ENCODE measurements at places on chromosomes 3 and 15.

DNA sequence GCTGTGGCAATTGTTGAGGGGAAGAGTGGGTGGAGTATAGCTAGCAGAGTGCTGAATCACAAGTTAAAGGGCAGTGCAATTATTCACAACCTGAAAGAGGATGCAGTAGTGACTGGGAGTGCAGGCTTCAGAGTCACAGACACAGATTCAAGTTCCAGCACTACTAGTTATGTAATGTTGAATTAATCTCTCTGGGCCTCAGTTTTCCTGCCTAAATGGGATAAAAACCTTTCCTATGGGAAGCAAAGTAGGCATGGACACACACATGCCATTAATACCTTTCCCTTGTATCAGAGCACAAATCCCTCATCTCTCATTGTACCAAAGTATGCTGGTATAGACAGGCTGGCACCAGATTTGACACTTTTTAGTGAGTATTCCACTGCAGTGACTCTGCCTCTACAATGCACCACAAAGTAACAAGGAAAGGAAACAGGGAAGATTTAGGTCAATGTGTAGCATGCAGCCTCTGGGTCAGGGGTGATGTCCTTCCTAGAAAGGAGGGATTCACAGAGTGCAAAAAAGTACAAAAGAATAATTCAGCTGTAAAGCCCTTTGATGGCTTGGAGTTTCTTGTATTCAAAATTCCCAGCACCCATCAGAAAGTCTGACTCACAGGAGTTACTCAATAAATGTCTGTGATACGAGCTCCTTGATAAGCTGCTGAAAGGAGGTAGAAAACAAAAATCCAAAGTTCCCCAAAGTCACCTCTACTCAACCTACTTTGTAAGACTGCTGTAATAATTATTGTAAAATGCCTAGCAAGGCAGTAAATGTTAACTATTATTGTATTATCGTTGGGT, 507.5 kb upstream of the TGFBR2 start:
- DNase-seq = no peak

- DNase-seq = peak; percentile 77
Observed at GRCh38 chr3:107452436-107452835, 70.3 kb upstream of the BBX start.

- DNase-seq = peak; percentile 3
Observed at GRCh38 chr3:76615719-76616118, 424.2 kb upstream of the ROBO2 start.

- peak; percentile 44 for DNase-seq
Observed at GRCh38 chr3:49867871-49868321, 1.8 kb downstream of the CAMKV start.

- DNase-seq = no peak
Observed at GRCh38 chr15:90171623-90172022, 29.5 kb upstream of the SEMA4B start.

DNA sequence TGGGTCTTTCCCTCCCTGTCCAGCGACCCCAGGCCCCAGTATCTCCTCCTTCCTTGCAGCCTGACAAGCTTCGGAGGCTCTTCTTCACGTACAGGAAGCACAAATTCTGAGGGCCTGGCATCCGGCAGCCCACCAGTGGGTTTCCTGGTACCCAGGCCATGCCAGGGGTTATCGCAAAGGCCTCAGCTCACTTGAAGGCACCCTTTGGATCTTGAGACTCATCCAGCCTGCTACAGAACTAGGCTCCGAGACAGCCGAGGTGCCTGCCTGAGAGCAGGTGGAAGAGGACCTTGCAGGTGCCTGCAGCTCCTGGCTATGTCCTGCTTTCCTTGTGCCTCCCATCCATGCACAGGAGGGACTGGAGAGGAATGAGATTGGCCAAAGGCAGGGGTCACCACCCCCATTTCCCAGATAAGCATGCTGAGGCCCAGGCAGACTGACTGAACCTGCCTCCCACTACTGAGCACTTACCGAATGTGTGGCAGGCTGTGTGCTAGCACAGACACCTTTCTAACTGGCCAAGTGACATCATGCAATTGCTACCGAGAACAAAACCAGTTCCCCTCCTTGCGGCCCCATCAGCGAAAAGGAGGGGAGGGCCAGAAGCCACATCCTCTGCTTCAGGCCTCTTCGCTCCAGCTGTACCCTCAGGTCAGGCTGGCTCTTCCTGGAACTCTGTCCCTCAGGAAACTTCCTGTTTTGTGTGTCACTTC, 11.2 kb downstream of the SH2D7 start:
- DNase-seq = no peak

DNA sequence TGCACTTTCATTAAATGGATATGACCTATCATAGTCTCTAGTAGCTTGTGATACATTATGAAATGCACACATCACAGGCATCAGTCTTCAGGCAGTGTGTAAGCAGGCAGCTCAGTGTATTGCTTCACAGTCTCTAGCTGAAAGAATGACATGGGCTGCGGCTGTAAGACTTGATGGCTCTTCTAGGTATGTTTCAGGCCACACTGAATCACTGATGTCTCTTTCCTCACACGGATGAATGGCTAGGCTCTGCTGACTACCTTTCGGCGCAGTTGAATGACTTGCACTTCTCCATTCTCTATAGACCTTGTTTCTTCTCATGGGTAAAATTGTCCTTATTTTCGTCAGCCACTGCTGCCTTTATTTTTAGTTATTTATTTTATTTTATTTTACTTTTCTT, 15.4 kb downstream of the APH1B start:
- no peak for DNase-seq

DNA sequence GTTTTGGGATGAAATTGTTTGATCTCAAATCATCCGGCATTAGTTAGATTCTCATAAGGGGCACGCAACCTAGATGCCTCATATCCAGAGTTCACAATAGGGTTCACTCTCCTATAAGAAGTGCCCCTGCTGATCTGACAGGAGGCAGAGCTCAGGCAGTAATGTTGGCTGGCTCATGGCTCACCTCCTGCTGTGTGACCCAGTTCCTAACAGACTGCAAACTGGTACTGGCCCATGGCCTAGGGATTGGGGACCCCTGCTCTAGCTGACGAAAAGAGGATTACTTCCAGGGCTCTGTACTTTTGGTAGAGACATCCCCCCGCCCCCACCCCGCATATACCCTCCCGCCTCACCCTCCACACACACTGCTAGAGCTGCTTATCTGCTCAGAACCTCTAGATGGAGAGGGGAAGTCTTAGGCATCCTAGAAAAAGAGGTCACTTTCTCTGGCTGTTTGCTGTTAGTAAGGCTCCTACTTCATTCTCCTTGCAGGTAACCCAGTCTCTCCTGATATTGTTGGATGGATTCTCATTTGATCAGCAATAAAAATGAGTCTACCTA, 923.1 kb downstream of the CADM2 start:
- DNase-seq = no peak

DNA sequence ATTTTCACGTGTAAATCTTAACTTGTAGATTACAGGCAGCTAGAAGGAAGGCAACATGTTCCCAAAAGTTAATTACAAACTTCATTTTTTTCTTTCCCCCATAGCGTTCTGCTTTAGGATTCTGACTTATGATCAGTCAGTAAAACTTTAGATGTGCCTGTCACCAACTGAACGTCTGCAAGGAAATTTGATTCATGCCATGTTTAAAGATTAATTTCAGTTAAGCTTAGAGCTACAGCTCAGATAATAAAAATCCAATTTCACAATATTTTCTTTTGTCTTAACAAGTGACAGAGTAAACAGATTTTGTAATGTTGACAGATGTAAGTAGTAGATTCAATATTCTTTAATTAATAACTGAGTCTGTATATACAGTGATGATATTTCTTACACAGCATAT, 253.1 kb downstream of the NFKBIZ start:
- no peak for DNase-seq

DNA sequence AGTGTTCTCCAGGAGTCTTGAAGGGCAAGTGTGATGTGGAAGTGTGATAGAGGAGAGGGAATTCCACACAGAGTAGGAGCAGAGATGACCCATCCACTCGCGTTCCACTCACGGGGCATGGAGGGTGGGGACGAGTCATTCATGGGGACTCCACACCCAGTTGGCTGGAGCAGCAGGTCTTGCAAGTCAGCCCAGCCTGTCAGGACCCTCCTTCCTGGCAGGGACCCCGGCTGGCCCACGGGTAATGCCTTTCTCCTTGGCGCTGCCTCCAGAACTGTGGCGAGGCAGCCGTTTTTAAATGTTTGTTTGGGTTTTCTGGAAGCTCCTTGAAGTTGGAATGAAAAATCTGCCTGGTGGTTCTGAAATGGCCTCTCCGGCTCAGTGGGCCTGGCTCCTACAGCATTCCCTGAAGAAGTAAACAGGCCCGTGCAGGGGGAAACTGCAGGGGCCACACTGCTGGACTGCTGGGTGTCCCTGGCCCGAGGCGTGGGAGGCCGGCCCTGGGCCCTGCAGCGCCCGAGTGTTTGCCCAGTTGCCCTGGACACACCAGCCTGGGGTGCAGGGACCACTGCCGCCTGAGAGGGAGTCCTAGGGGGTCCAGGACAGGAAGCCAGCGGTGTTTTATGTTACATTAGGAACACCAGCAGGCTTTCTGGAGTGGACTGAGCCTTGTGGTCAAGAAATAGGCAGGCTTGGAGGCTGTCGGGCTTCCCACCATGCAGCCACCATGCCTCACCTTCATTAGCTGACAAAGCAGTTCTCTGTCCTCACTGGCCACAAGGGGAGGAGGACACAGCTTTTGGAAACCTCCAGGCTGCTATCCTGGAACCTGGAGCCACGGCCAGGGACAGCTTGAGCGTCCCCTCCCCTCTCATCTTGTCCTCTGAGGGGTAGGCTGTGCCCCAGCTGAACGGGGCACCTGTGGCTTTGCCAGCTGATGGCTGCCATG, 61.3 kb downstream of the CEMIP start:
- DNase-seq = no peak

GRCh38 chr15:66899555-66900350, 165.6 kb upstream of the SMAD3 start:
- DNase-seq = peak; percentile 11

DNA sequence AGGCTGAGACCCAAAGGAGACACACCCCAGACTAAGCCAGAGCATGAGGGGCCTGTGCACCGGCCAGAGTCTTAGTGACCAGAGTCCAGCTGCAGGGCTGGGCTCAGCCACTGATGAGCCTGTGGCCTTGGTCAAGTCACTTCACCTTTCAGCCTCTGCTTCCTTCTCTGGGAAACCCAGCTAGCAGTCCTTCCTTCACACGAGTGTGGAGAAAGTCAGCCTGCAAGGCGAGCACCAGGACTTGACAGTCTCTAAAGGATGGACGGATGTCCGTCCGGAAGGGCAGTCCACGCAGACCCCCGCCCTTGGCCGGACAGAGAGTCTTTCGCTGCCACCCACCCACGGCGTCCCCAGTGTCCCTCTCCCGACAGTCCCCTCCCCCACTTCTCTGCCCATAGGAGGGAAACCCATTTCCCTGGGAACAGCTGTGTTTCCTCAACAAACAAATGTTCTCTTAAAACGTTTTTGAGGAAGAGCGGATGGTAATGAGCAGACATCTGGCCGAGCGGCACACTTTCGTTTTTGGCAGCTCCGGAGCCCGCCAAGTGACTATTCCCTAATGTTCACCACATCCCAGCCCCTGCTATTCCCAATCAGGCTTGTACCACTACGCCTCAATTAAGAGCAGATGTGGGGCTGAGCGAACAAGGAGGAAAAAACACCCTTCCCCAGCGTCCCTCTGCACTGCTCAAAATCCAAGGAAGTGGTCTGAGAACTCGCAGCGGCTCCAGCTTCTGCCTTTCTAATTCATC, 129.1 kb upstream of the SMAD3 start:
- no peak for DNase-seq

DNA sequence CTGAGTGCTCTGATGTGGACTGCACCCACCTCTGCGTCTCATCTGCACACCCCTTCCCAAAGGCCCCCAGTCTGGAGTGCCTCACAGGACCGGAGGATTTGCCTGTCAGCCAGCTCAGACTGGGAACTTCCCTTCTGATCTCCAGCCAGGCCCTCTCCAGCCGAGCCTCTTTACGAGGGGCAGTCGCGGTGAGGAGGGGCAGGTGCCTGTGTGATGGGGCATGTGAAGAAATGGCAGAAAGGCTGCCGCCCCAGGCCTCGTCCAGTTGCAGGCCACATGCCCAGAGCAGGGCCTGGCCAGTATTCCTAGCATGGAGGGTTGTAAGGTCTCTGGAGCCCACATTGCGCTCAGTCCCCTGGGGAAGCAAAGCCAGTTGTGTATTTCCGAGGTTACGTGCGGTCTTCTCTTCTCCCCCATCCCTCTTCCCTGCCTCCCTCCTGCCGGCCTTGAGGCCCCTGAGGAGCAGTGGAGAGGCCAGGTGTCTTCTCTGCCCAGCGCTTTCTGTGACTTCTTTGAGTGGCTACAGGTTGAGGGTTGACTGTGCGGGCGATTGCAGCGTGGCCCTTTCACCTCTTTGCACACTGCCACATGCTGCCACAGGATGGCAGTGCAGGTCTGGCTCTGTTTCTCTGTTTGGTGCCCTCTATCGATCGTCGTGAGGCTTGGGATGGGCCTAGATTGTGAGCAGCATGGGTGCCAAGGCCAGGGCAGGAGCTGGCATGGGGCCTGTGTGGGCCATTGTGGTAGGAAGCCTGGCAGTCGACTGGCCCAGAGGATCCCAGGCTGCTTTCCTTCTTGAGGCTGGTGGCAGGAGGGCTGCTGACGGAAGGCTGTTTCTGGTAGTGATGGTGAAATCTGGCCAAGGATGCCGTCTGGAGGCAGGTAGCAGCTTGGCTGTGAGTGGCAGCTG, 5.3 kb downstream of the CLK3 start:
- DNase-seq = peak; percentile 79

DNA sequence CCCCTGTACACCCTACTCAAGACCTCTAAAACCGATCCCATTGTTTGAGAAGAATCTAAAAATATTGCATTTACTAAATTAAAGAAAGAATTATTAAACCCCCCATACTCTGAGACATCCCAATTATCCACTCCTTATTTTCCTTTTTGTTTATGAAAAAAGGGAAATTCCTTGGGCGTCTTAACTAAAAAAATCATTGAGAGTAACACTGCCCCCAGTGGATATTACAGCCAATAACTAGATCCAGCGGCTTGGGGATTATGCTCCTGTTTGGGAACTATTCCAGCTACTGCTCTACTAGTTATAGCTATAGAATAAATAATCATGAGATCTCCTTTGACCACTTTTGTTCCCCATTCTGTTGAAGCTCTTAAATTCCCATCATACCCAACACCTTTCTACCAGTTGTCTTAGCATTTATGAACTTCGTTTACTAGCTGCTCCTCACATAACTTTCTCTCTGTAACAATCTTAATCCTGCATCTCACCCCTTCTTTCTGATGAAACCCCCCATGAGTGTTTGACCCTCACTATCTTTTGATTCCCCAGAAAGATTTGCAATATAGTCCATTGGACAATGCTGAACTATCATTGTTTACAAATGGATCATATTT, 12.7 kb upstream of the CFAP91 start:
- DNase-seq = peak; percentile 49

DNA sequence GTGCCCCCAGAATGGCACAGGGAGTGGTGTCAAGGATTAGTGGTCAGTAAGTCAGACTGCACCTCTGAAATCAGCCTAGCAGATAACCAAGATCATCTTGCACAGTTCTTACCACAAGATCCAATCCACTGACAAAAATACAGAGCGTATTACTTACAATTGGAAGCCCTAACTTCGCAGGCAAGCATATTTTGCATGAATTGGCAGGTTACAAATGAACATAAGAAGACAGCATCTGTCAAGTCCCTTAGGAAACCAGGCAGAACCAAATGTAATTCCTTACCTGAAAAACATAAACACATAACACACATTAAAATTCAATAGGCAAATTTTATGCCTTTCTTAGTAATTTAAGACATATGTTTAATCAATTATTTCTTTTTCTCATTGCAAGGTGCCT, 293.4 kb downstream of the MAGI1 start:
- no peak for DNase-seq

- DNase-seq = no peak
Observed at GRCh38 chr3:143769616-143770015, 78.7 kb downstream of the SLC9A9 start.
